ENCODE measurements at places on chromosomes 5 and 9.

GRCh38 chr5:129399069-129399468 lies 61.0 kb upstream of the ADAMTS19 start:
- no peak for DNase-seq

- no peak for DNase-seq
Observed at GRCh38 chr9:131162886-131163285, 37.5 kb downstream of the NUP214 start.

DNA sequence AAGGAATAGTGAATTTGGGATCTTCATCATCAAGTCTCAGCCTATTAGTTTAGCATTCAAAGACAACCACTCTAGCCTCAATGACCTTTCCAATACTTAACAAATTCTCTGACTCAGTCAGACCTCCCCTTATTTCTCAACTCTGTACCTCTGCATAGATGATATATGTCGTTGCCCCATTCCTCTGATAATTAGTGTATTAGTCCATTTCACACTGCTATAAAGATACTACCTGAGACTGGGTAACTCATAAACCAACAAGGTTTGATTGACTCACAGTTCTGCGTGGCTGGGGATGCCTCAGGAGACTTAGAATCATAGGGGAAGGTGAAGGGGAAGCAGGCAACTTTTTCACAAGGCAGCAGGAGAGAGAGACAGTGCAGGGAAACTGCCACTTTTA lies 8.9 kb downstream of the MRPL22 start:
- DNase-seq, result no peak

DNA sequence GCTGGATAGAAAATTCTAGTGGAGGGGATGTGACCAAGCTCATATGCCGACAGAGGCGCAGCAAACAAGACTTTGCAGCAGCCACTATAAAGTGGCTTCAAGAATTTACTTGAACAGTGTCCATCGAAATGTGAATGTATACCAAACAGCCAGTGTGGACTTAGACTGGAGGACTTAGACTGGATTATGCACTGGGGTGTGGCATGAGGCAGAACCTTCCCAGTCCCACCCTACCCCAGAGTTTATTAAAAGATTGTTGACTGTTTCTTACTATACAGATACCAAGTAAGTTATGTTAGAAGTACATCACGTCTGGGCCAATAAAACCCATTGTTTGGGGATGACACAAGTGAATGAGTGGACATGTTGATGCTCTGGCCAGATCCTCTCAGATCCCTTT lies 561.3 kb upstream of the KLF4 start:
- no peak for DNase-seq

DNA sequence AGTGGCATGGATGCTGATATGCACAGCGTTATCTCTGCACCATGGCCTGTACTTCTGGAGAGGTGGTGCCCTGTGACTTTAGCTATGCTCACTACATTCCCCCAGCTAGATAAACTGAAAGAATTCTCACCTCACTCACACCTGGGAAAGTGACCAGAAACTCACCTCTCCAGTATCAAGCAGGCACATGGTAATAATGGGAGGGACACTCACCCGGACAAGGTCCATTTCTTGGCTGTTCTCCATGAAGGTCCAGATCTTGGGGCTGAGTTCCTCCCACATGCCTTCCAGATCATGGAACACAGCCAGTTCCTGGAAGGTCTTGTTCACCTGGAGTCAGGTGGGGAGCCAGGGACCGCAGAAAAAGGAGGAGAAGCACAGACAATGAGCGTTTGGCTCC lies 72.8 kb downstream of the NIPSNAP3B start:
- no peak for DNase-seq

DNA sequence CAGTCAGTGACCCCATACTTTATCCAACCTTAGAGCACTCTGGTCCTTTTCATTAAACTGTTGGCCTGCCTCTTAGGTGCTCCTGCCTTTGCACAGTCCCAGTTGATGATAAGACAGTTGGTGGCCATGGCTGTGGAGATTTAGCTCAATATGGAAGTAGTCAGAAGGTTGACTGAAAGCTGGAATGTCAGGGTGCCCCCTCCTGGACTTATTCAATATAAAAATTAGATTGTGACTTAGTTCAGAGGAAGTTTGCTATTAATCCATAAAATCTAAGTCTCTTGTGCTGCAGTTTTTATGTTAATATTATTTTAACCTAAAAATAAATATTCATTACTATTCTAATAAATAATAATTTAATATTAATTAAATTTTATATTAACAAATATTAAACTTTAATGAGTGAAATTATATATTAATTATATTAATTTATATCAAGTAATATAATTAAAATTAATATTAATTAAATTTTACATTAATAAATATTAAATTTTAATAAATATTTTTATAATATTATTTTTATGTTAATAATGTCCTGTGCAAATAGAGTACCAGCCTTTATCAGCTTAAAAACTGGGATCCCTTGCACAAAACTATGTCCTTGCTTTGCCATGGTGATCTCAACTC lies 77.7 kb upstream of the ADAMTSL1 start:
- no peak for DNase-seq

DNA sequence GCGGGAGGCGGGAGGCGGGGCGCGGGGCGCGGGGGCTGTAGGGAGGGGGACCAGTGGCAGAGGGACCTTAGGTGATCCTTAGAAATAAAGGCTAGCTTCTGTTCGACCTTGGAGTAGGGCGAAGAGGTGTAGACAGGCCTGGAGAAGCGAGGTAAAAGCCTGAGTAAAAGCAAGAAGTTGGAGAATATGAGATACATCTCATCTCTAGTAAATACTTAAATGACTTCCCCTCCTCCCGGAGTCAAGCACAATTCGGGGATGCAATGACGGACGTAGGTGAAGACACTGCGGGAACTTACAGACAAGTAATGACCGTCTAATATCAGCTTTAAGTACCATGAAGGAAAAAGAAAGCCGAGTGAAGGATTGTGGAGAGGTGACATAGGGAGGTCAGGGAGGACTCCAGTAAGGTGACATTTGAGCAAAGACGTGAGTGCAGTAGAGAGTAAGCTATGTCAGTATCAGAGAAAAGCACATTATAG lies 466 bp downstream of the SMC2 start:
- DNase-seq, result no peak

DNA sequence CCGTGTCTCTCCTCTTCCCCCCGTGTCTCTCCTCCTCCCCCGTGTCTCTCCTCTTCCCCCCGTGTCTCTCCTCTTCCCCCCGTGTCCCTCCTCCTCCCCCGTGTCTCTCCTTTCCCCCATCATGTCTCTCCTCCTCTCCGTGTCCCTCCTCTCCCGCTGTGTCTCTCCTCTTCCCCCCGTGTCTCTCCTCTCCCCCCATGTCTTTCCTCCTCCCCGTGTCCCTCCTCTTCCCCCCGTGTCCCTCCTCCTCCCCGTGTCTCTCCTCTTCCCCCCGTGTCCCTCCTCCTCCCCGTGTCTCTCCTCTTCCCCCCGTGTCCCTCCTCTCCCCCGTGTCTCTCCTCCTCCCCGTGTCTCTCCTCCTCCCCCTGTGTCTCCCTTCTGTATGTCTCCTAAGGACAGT lies 12.8 kb upstream of the RNU6ATAC start:
- DNase-seq, result no peak

DNA sequence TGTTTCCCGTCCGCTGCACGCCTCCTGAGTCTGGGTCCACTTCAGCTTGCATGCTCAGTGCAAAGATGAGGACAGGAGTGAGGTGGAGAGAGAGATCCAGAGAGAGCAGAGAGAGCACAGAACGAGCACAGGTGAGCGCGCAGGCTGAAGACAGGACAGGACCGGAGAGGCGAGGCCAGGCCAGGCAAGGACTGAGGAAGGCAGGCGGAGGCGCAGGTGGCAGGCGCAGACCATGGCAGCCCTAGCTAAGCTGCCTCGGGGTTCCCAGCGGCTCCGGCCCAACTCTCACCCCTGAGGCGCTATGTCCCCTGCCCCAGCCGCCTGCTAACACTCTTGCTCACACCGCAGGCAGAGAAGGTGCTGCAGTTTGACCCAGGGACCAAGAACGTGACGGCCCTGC lies 9.7 kb downstream of the GRIN1 start:
- no peak for DNase-seq

GRCh38 chr5:168611165-168611564 lies 32.0 kb upstream of the PANK3 start:
- DNase-seq, result no peak

DNA sequence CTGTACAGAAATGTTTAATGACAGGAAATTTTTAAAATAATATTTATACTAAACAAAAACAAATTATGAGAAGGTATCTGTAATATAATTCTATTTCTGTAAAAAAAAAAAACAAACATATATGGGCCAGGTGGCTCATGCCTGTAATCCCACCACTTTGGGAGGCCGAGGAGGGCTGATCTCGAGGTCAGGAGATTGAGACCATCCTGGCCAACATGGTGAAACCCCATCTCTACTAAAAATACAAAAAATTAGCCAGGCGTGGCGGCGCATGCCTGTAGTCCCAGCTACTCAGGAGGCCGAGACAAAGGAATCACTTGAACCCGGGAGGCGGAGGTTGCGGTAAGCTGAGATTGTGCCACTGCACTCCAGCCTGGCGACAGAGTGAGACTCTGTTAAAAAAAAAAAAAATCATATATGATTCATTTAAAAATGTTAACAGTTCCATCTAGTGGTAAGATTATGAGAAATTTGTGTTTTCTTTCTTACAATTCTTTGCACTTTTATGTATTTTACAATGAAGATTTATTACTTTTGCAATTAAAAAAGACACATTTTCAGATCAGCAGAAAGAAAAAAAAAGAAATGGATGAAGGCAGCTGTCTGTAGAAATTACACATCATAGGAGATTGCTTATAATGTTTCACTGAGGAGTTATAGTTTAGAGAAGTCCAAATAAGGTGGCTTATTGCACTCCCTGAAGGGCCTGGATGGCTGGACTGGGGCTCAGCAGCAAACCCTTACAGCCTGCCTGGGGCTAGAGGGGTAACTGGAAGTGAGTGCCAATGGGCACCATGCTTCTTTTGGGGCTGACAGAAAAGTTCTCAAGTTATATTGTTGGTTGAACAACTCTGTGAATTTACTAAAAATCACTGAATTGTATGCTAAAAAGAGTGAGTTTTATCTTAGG lies 20.3 kb downstream of the C9orf153 start:
- no peak for DNase-seq

GRCh38 chr5:2432076-2432920 lies 319.2 kb downstream of the IRX2 start:
- DNase-seq, result no peak

DNA sequence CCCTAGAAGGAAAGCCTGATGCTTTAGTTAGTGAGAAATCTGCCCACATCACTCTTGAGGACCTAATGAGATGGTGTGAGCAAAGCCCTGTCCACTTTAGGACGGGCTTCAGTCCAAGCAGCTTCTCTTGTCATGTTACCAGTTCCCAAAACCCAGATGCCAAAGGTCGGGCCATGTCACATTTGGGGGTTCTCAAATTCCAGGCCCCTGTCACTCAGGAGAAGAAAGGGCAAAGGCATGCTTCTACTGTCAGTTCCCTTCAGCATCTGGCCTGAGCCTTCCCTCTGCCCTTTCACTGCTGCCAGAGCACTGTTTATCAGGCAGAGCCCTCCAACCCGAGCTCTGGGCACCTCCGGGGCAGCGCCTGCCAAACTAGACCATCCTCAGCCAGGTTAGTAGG lies 556.0 kb downstream of the BNC2 start:
- DNase-seq, result no peak

GRCh38 chr5:144203750-144204596 lies 33.3 kb downstream of the KCTD16 start:
- DNase-seq, result no peak

GRCh38 chr9:107896544-107896943 lies 407.0 kb upstream of the KLF4 start:
- no peak for DNase-seq

- DNase-seq, result no peak
Observed at GRCh38 chr5:7394889-7395431, 978 bp upstream of the ADCY2 start.

GRCh38 chr5:81553567-81554212 lies 159.8 kb upstream of the ACOT12 start:
- no peak for DNase-seq

- DNase-seq, result no peak
Observed at GRCh38 chr5:140117523-140117922, 3.6 kb downstream of the PURA start.

- DNase-seq, result no peak
Observed at GRCh38 chr5:171634511-171634910, 151.1 kb upstream of the SMIM23 start.

DNA sequence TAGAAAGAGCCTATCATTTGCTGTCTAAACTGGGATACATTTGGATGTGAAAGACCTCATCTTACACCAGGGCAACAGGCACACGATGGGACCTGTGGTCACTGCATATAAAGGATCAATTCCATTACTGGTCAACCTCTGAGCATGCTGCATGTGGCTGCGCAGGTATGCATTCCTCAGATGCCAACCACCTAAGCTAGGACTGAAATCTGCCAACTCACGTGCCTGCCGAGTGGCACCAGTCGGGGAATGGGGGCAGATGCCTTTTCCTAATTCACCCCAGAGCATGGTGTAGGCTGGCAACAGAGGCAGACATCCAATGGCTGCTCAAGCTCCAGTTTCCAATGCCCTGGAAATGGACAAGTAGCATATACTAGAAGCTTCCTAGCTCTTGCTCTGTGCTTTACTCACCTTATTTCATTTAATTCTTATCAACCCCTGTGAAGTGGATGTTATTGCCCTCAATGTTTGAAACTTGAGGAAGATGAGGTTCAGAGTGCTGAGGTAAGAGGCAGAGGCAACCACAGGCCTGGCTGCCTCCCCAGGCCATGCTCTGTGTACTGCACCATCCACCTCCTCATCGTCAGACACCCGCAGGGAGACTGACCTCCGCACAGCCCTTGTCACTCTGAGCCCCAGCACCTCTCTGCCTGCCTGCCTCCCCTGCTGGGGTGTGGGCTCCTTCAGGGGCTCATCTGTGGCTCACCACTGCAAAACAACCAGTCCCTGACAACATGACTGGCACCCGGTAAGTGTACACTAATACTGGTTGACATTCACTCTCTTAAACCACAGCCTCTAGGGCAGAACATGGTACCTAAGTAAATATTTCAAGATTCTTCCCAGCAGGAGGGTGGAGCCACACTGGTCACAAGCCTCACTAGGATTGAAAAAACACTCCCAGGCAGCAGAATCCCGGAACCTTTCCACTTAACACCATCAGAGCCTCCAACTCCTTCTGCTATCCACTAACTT lies 228.5 kb downstream of the CRB2 start:
- DNase-seq, result no peak

GRCh38 chr5:163631856-163632255 lies 126.4 kb downstream of the MAT2B start:
- DNase-seq, result no peak

GRCh38 chr5:4553978-4554377 lies 586.2 kb upstream of the ADAMTS16 start:
- DNase-seq, result no peak

GRCh38 chr5:124623265-124623664 lies 123.2 kb downstream of the ZNF608 start:
- DNase-seq, result no peak

DNA sequence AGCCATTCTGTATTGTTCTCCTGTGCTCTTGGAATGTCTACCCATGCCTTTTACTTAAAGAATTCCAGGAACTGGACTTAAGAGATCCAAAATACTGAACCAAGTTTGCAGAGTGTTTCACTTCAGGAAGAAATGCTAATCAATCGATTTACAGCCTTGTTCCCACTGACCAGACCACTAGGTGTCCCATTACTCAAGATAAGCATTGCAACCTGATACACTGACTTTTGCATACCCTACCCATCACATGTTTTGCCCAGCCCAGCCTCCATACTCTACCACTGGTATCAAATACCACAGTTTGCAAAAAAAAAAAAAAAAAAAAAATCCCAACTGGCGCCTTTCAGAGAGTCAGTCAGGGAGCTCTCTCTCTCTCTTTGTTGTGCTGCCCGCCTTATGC lies 550.8 kb downstream of the CDH9 start:
- no peak for DNase-seq

Data from stimulated activated CD4-positive, alpha-beta T cell treated with anti-CD3 and anti-CD28 coated beads, Interleukin-1b, Interleukin-23, amount 100 ng/mL, for 1 hour (primary cell).